ENCODE measurements at places on chromosomes 6 and 20. TPM values are rescaled to one million over a fixed set of nuclear protein-coding genes. Genes with fewer than 3 reads are reported as not detected.

DNA sequence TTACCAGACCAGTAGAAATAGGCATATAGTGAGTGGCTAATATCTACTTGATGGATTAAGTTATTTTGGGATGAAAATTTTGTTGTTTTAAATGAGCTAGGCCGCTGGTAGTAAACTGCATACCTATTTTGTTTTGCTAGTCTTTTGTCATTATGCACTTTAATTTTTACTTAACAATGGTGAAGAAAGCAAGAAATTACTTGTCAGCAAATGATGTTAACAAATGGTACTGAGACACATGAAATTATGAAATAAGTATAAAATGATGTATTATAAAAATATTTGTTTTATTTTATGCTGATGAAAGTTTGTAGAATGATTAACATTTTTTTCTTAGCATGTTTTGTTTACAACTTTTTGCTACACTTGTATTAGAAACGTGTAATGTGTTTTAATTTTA, 807.7 kb downstream of the TBC1D32 start:
- no peak for DNase-seq

The UST gene
- 11.9 TPM for total RNA-seq

DNA sequence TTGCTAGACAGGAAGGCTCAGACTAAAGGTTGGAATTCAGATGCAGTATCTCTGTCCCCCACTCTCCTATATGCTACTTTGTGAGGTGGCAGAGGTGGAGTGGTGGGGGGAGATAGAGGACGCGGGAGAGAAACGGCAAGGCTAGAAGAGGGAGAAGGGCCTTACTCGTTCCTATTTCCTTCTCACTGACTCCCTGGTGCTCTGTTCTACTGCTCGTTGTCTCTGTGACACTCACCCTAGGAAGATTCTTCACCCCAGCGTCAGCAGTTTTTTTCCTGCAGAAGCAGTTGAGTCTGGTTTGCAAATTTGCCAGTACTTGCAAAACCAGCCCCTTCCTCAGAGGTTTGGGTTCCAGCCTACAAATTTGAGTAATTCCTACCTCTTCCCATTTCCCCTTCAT, 801.1 kb upstream of the SLC35B3 start:
- no peak for DNase-seq

GRCh38 chr20:44683263-44684046, 31.7 kb upstream of the CCN5 start:
- peak; percentile 77 for DNase-seq

The KCNQ2 gene
- not detected for total RNA-seq

DNA sequence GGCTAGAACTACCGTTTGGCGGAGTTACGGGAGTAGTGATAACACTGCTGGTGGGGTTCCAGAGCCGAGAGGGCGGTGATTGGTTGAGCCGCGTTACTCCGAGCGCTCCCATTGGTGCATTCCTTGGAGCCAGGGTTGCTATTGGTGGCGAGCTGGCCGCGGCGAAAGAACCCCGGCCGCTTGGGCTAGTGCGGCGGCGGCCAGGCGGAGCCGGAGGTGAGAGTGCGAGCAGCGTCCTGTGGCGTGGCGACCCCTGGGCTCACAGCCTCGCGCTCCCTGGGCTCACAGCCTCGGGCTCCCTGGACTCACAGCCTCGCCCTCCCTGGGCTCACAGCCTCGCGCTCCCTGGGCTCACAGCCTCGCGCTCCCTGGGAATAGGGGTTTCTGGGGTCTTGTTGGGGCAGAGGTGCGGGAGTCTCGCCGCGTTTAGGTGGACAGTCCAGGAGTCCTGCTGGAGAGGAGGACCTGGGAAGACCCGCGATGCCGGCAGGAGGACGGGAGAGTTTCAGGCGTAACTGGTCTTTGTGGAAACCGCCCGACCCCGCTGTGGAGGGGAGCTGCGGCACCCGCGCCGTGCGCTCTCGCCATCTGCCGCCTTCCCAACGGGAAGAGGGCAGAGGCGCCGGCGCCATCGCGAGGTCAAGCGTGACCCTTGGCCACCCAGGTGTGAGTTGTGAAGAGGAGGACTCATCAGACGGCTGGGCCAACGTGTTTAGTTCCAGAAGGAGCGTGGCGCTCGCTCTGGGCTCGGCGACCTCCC, 12.2 kb downstream of the PRDM13 start:
- DNase-seq, result no peak

DNA sequence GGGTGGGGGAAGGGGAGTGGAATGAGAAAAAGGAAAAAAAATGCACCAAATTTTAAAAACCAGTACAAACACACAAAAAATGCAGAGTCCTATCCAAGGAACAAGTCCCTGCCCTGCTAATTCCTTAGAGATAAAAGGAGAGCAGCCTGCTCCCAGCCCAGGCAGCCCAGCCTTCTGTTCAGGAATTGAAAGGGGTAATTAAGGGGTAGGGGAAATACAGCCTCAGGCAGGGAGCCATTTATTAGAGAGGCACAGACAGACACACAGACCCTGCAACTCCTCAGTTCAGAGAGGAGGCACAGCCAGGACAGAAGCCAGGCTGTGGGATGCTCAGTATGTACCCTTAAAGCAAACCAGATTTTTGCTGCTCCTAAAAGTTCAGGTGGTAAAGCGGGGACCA, 137.2 kb downstream of the EYA2 start:
- DNase-seq, result no peak

The AIF1 gene
- 8.7 TPM for total RNA-seq

Measured in natural killer cell (primary cell).